ENCODE measurements at places on chromosomes 5 and 9.

DNA sequence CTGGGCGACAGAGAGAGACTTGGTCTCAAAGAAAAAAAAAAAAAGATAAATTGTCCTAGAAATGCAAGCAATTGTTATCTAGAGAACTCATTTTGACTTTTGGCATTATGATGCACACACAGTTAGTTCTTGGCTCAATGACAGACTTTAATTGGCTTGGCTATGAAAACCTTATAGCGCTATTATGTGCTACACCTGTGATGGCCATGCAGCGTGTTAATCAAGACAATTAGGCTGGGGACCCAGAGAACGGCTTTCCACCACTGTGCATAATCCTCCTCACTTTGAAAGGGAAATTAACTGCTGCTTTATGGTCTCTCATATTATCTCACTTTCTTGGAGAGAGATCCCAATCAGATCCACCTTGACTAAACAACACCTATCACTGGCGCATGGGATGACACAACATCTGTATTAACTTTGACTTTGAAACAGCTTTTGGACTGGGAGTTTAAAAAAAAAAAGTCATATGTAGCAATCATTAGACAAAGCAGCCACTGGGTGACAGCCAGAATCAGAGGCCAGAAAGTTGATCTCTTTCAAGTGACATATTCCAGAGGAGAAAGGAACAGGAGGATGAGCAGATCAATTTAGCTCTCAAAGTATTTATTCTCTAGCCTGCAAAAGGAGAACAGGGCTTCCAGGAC lies 132.5 kb downstream of the PPP2R2B start:
- no peak for DNase-seq

DNA sequence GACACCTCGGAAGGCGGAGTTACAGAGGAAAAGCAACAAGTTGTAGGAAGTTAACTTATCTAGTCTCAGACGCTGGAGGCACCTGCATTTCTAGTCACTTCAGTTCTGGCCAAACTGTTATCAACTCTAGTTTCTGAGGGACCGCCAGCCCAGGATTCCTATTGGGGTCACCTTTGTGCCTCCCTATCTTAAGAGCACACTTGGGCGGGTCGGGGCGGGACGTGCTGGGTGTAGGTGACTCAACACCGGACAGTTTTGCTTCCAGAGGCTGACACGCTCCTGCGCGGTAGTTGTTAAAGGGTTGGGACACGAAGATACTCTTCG lies 679 bp upstream of the KDM4C start:
- peak; percentile 88 for DNase-seq

GRCh38 chr9:68473790-68474189 lies 66.9 kb downstream of the TMEM252 start:
- DNase-seq, result no peak

- DNase-seq, result peak; percentile 86
These were observed 55.9 kb downstream of the SFXN1 start for GRCh38 chr5:175534070-175534932.

- DNase-seq, result no peak
These were observed 83.7 kb downstream of the SH3TC2 start for GRCh38 chr5:148979083-148979723.

DNA sequence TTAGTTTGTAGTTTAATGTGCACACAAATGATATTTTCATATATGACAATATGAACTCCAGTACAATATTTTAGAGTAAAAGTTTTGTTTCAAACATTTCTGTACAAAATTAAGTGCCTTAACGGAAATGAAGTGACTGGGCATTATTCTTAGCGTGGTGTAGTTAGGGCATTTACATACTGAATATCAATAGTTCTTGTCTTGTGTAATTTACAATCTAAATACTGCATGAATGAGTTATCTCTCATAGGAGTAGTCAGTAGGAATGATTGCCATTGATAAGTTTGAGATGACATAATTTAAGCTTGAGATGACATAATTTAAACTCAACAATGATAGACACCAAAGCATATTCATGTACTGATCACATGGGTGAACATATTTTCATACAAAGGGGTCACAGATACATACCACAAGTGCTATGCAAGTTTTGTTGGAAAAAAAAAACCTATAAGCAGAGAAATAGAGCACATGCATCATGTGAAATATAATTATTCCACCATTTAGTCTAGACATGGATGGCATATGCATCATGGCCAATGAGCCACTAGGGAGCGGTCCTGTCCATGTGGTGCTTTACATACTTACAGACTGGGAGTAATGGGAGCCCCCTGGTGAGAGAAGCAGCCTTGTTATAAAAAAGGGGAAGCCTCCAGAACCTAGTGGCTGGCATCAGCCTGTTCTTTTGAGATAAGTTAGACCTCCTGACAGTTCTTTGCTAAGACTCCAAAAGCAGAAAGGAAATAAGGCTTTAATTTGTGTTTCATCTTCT lies 1523.9 kb downstream of the MAT2B start:
- DNase-seq, result no peak

DNA sequence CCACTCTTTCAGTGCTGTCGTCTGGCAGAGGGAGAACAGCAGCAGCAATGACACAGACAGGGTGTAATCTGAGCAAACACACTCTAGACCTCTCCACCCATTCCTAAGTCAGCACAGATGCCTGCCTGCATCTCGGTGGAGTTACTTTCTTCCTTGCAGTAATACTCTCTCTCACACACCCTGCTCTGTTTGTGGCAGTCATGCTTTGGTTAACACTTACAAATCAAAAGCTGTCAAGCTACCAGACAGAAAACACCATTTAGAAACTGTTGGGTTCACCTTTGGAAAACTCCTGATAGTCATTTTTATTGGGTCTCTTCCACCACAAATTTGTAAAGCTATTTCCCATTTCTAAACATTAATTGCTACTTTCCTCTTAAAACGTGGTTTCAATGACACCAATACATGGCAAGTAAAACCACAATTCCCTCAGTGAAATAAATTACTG lies 27.3 kb downstream of the LHFPL2 start:
- DNase-seq, result no peak

DNA sequence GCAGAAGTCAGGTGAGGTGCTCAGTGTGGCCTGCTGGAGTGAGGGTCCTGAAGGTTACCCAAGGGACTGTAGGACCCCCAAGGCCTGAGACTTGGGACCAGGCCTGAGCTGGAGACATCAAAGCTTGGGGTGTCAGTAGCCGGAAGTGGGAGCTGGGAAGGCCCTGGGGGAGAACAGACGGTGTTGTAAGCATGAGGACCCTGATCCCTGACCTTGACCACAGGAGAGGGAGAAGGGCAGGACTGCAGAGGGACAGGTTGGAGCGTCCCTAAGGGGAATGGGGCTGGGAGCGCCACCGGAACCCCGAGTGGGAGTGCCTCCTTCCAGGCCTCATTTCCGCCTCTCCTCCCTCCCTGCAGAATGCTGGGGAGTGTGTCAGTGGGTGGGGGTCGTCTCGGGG lies 533 bp downstream of the TTC16 start:
- DNase-seq, result no peak

DNA sequence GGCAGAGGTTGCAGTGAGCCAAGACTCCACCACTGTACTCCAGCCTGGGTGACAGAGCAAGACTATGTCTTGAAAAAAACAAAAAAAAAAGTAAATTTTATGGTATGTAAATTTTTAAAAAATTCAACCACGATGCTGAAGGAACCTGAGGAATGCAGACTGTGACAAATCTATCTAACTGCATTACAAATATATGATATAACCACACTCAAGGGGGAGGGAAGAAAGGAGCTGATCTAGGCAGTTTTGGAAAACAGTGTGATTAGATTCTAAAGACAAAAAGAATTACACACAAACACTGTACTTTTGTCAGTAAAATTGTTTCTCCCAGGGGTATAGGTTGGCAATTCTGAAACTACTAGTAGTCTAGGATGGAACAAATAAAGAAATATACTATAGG lies 17.0 kb downstream of the LARS1 start:
- DNase-seq, result no peak

DNA sequence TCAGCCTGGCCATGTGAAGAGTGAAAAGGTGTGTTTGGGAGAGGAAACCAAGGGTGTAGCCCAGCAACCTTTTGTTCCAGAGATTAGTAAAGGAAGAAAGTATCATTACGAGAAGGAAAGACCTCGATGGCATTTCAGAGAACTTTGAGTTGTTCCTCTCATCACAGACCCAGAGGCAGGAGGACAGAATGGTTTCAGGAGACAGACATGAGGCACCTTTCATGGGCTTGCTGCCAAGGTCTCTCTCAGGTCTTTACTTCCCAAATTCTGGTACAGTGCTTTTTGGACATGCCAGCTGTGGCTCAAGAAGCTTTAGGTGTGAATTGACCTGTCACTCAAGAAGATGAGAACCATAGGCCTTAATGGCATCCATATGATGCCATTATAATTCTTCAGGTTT lies 2.8 kb upstream of the MCC start:
- DNase-seq, result no peak

- DNase-seq, result no peak
These were observed 267.5 kb downstream of the ZSWIM6 start for GRCh38 chr5:61599370-61600122.

DNA sequence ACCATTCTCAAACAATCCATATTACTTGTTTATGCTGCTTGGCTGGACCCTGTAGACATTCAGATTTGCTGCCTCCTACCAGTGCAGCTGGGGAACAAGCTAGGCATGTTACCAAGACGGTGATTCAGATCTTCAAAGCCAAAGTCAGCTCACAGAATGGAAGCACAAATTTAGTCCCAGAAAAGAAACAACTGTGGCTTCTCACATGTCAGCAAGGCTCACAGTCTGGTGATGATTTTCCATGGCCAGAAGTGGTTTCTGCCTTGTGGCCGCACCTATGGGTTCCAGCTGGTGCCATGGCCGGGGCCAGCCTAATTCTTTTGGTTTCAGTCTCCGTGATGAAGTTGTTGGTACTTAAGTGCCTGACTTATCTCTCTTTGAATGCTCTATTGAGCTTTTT lies 182.2 kb downstream of the TMC1 start:
- no peak for DNase-seq

DNA sequence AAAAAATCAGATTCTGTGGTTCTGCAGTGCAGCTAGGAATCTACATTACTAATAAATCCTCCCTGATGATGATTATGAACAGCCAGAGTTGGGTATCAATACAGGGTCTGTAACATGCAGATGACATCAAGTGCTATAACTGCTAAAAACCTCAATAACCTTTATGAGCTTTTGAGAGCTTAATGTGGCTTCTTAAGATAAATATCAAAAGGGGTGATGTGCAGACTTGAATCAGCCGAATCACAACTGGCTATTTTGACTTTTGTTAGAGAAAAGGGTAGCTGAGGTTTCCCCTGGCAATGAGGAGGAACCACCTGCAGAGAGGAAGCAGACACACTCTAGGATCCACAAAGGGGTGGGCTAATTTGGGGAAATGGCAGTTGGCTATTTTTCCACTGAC lies 30.2 kb downstream of the CAPSL start:
- DNase-seq, result no peak

GRCh38 chr5:172562443-172562842 lies 78.6 kb upstream of the NEURL1B start:
- no peak for DNase-seq

DNA sequence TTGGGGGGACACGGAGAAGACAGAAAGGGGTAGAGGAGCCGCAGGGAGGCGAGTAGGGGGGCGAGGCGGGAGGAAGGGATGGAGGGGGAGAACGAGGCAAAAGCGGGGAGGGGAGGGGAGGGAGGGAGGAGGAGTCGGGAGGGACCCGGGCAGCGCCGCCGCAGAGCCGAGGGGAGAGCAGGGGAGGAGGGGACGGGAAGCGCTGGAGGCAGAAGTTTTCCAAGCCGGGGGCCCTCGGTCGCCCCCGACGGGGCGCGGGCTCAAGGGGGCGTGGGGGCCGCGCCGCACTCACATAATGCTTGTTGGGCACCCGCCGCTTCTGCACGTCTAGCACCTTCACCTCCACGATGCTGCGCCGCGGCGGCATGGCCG lies 353 bp downstream of the SH3PXD2B start:
- no peak for DNase-seq

GRCh38 chr9:126650404-126651341 lies 36.9 kb downstream of the LMX1B start:
- no peak for DNase-seq

GRCh38 chr9:7303907-7304626 lies 495.5 kb downstream of the DMAC1 start:
- DNase-seq, result no peak

- peak; percentile 71 for DNase-seq
These were observed 28.1 kb downstream of the ARHGAP26 start for GRCh38 chr5:142798099-142798770.

DNA sequence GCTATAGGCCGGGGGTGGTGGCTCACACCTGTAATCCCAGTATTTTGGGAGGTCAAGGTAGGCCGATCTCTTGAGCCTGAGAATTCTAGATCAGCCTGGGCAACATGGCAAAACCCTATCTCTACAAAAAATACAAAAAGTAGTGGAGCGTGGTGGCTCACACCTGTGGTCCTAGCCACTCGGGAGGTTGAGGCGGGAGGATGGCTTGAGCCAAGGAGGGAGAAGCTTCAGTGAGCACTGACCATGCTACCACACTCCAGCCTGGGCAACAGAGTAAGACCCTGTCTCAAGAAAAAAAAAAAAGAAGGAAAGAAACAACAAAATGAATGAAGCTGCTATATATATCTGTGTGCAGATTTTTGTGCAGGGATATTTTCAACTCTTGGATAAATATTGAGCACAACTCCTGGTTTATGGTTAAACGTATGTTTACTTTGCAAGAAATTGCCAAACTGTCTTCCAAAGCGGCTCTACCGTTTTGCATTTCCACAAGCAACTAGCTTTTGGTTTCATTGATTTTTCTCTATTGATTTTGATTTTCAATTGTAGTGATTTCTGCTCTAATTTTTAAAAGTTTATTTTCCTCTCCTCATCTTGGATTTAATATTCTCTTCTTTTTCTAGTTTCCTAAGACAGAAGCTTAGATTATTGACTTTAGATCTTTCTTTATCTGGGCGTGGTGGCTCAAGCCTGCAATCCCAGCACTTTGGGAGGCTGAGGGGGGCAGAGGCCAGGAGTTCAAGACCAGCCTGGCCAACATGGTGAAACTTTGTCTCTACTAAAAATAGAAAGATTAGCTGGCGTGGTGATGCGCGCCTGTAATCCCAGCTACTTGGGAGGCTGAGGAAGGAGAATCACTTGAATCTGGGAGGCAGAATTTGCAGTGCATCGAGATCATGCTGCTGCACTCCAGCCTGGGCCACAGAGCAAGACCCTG lies 49.2 kb downstream of the SPIN1 start:
- DNase-seq, result no peak

GRCh38 chr5:141951332-141951781 lies 6.6 kb downstream of the PCDH12 start:
- DNase-seq, result peak; percentile 51

GRCh38 chr5:108560581-108560980 lies 178.7 kb upstream of the FBXL17 start:
- DNase-seq, result no peak

GRCh38 chr5:121819682-121820261 lies 31.9 kb upstream of the FTMT start:
- DNase-seq, result no peak

GRCh38 chr5:12845549-12846159 lies 941.4 kb upstream of the CTNND2 start:
- no peak for DNase-seq

DNA sequence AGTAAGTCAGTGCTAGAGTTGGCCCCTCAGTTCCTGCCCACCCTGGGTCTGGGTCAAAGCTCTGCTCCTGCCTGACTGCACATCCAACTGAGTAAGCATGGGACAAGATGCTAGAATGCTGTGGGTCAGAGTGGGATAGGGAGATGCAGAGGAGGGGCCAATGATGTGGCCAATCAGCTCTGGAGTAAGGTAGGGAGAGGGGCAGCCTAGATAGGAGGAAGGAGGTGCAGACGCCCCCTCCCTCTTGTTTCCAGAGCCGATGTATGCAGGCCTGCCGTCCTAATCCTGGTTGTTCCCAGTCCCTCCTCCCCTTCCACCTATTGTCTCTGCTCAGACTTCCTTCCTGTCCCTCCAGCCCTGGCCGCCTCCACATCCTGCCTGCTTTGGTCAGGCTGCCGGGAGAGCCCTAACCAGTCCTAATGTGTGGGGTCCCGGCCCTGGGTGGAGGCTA lies 1.3 kb downstream of the ARAP3 start:
- DNase-seq, result no peak
